ENCODE measurements at places on chromosomes 5 and 9.

DNA sequence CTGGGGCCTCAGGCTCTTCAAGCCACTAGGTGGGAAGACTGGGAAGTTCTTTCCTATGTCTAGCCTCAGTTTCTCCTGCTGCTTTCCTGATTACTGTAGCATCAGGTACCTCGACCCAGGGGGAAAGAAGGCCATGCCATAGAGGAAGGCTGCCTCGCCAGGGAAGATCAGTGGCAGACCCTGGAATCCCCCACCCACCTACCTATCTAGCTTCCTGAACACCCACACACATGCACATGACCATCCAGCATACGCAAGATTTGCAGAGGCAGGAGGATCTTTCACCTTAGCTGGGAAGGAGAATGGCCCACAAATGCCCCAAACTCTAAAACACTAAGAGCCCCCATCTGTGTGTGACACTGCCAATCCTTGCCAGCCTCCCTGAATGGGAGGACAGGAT lies 8.0 kb downstream of the NR5A1 start:
- DNase-seq, result no peak

- no peak for DNase-seq
Measured at GRCh38 chr5:71782393-71782770, 63.3 kb downstream of the CARTPT start.

- peak; percentile 85 for DNase-seq
Measured at GRCh38 chr9:123669346-123669745, 260.6 kb downstream of the DENND1A start.

- no peak for DNase-seq
Measured at GRCh38 chr9:133360400-133361393, 4.3 kb downstream of the SURF2 start.

- DNase-seq, result peak; percentile 92
Measured at GRCh38 chr5:34563931-34564709, 92.0 kb upstream of the RAI14 start.

DNA sequence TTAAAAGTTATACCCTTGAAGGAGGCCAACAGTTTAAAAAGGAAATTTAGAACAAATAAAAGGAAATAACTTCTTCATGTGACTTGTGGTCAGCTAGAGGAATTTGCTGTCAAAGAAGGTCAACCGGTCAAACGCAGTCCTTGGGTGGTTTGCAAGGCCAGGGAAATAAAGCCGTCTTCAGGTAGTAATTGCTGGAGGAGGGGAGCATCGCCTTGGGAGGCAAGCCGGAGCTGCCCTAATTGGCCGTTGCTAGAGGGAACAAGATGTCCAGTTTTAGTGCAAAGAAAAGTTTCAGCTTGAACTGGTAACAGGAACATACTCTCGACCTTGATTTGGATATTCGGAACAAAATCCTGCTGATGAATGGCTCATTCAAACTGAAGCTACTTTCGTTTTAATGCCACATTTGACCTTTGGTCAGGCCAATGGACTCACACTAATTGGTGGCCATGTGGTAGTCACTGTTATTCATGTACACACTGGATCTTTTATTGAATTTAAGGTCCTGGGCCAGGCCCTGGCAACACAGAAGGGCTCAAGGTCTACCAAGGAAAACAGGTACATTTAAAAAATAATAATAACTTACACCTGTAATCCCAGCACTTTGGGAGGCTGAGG lies 47.0 kb upstream of the MYO10 start:
- peak; percentile 87 for DNase-seq

GRCh38 chr5:179270581-179271427 lies 74.5 kb downstream of the ADAMTS2 start:
- no peak for DNase-seq

- no peak for DNase-seq
Measured at GRCh38 chr5:43609752-43610151, 6.8 kb downstream of the NNT start.

DNA sequence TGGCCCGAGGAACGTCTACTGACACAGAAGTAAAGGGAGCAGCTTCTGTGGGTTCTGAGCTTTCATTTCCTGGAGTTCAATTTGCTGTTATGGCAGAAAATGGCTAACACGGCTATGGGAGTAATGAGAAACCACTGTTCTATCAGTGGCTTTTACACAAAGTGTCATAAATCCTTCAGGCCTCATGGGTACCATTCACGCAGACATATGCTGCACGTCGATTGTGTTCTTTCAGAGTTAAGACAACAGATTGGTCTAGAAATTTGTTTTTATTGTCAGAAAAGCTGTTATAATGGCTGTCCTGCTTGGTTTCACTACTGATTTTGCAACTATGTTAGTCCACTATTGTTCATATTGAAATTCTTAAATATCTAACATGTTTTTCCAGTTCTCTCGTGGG lies 135.4 kb downstream of the ALDH1A1 start:
- no peak for DNase-seq

DNA sequence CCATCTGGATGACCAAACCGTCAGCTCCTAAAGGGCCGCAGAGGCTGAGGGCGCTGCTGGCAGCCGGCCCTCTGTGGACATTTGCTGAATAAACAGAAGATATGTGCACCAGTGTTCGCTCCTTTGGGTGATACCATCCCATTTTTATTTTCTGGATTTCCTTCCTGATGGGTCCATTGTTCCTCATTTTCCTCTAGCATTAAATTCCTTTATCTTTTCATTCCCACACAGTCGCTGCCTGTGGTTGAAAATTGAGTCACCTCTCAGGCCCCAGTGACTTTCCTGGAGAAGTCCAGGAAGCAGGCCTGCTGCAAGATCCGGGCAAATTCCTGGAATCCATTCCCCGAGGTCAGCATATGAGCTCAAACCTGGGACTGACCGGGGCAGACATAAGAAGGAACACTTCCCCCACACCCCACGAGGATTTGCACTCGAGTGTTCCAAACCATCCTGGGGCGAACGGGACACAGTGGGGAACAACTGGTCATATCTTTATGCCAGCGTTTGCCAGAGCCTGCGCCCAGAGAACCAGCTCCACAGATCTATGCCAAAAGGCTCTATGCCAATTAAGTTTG lies 86.7 kb upstream of the PCA3 start:
- peak; percentile 85 for DNase-seq

DNA sequence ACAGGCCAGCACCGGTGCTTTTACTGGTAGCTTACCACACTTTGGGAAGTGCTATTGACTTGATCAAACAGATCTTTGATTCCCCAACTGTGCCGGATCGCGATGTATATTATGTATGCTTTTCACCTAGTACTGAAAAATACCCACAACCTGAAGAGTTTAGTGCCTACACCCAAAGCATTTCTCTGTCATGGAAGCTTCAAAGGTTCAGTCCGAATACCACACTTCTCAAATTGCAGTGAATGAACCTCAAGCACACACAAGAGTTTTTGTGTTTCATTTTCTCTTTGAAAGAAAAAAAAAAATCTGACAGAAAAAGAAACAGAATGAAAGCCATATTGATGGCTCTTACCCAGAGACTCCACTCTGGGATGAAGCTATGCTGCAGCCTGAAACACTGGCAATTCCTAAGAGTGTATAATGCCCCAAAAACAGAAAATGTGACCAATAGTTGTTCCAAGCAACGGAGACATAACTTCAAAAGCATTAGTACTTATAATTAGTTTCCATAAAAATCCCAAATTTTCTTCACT lies 100.9 kb downstream of the EBF1 start:
- no peak for DNase-seq

DNA sequence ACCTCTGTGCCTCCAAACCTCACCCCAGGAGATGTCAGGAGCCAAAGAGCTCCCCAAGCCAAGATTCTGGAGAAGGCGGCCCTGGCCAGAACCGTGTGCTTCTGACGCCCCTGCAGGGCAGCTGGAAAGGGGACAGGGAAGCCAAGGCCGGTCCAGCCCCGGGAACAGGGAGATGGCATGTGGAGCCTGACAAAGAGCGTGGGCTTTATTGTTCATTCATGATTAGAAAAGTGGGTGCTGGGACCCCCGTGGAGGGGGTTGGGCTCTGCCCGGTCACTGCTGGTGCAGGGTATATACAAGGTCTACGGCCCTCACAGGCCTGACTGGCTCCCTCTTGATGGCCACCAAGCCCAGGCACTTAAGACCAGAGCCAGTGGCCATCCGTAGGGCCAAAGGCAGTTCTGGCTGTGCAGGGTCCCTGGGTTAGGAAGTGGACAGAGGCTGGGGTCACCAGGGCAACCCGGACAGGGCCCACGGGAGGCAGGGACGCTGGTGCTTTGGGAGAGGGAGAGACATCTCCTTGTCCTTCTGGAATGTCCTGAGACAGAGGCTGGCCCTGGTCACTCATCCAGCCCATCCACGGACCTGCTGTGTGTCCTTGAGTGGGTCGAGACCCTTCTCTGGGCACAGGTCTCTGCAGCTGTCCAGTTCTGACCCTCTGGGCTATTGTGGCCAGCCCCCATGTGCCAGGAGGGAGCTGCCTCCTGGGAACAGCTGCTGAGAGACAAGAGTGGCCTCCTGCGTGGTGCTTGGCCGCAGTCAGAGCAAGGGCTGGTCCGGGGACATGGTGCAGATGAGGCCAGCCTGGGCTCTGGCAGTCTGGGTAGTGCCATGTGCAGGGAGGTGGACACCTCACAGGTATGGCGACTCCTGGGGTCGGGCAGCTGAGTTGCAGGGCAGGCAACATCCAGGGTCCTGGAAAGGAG lies 12.5 kb downstream of the NINJ1 start:
- DNase-seq, result no peak

- no peak for DNase-seq
Measured at GRCh38 chr5:35197351-35197750, 32.9 kb downstream of the PRLR start.

DNA sequence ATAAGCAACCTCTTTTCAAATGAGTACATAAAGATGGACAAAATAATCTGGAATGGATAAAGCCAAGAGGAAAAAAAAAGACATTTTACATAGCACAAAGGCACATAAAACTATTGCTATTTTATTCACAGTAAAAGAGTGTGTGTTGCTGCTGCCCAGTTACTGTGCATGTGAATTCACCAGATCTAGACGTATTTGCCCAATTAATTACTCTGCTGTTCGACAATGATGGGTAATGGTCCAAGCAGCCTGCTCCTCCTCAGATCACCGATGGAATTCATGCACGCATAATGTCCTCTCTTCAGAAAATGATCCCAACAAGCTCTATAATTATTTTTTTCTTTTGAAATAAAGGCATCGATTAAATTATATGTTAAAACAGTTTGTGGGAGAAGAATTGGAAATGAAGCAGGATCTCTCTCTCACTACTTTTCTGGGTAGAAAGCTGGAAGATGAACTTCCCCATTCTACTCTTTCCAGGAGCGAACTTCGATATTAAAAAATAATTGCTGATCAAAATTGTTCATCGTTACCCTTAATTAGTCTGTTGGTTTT lies 357.4 kb upstream of the CCNH start:
- no peak for DNase-seq

DNA sequence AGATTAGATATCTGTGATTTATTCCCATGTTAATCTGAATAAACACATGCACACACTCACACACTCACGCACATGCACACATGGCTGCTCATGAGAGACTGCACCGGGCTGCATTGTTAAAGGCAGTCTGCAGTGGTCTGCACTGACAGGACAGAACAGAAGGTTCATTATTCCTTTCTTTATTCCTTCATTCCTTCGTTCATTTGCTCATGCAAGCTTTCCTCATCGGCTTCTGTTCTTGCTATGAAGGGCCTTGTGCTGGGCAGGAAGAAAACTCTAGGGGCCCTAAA lies 41.4 kb upstream of the FSTL4 start:
- DNase-seq, result no peak

- no peak for DNase-seq
Measured at GRCh38 chr9:109385499-109385898, 64.6 kb upstream of the EPB41L4B start.

- no peak for DNase-seq
Measured at GRCh38 chr5:79561525-79561893, 47.6 kb upstream of the HOMER1 start.

- peak; percentile 96 for DNase-seq
Measured at GRCh38 chr5:122772446-122772845, 2.4 kb upstream of the SNX2 start.

GRCh38 chr9:33221568-33221884 lies 18.4 kb upstream of the SPINK4 start:
- DNase-seq, result no peak

- peak; percentile 80 for DNase-seq
Measured at GRCh38 chr9:101465326-101465915, 29.8 kb upstream of the ALDOB start.

DNA sequence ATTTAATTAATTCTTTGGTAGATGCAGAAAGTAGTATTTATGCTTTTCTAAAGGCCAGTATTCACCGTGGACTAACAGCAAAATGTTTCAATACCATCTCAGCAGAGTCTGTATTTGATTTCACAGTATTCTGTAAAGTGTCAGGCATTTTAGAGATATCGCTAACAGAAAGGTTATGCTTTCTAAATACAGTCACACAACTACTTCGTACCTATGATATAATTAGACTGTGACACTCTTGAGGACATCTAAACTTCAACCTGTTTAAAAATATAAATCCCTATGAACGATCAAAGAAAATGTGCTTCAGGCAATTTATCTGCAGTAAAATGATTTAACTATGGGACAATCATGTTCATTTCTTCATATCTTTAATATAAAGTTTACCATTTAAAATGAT lies 41.7 kb upstream of the JAK2 start:
- DNase-seq, result no peak

GRCh38 chr9:96015876-96016686 lies 140.6 kb downstream of the ERCC6L2 start:
- peak; percentile 76 for DNase-seq

- no peak for DNase-seq
Measured at GRCh38 chr5:116457062-116457461, 117.6 kb downstream of the SEMA6A start.

GRCh38 chr5:107601076-107601475 lies 69.7 kb downstream of the EFNA5 start:
- no peak for DNase-seq

- DNase-seq, result no peak
Measured at GRCh38 chr9:111108946-111109345, 70.7 kb upstream of the LPAR1 start.

DNA sequence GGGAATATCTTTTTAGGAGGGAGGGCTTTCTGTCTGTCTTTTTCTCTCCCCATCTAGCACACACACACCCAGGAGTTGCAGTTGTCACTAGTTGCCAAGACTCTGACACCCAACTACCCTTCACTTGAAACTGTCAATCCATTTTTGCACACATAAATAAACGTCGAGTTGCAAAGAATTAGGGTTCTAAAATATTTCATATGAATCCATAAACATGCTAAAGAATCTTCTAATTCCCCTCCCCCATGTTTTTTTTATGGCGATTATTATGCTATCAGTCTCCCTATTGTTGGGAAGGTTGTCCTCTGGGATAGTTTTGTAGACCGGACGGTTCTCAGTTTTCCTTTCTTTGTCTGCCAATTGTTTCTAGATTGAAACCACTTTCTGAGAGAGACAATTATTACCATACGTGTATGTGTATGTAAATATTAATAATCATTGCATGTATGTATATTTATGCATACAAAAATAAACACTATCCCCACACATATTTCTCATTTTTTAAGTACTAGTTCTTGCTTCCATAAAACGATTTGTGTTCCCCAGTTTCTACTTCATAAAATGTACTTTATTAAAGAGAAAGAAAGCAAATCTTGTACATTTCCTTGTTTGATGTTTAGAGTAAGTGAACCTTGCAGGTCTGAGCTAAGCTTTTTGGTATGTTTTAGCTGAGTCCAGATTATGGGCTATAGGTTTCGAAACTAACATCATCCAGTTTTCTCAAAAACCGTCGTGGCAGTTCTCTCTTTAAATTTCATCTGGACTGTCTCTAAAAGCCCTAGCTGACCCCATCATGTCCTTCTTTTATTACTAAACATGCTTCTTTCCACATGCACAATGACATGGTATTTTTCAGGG lies 165.0 kb upstream of the MPDZ start:
- no peak for DNase-seq
